Dermis lymphatic vessel endothelial cell (primary cell): ENCODE measurements at places on chromosomes 2 and 18. TPM values are rescaled to one million over a fixed set of nuclear protein-coding genes. Genes with fewer than 3 reads are reported as not detected.

IL1R2 gene
- 0.26 and 0.33 TPM in 2 replicates for total RNA-seq

EFEMP1 gene
- total RNA-seq: 1,851 and 8,510 TPM in 2 replicates

PTGR3 gene
- 12.6 and 13.2 TPM in 2 replicates for total RNA-seq

STEAP3 gene
- total RNA-seq: 6.6 and 9.0 TPM in 2 replicates
